ENCODE measurements at places on chromosomes 6 and 20. TPM values are rescaled to one million over a fixed set of nuclear protein-coding genes. Genes with fewer than 3 reads are reported as not detected.

PAX1 gene
- polyA plus RNA-seq, result not detected

DDX43 gene
- polyA plus RNA-seq, result 1.3 TPM

KIFC1 gene
- 1.2 TPM for polyA plus RNA-seq

BNIP5 gene
- polyA plus RNA-seq, result not detected

TMEM244 gene
- not detected for polyA plus RNA-seq

QRSL1 gene
- polyA plus RNA-seq, result 7.5 TPM

ADGRF1 gene
- polyA plus RNA-seq, result 5.3 TPM

TBXT gene
- not detected for polyA plus RNA-seq

EFCAB8 gene
- polyA plus RNA-seq, result 0.11 TPM

EPPIN gene
- not detected for polyA plus RNA-seq

PTPRT gene
- 0.09 TPM for polyA plus RNA-seq

TRIM15 gene
- not detected for polyA plus RNA-seq

DNMT3B gene
- polyA plus RNA-seq, result 1.0 TPM

ETV7 gene
- 1.5 TPM for polyA plus RNA-seq

BPIFB1 gene
- polyA plus RNA-seq, result not detected

L3MBTL1 gene
- polyA plus RNA-seq, result 5.6 TPM

PTPRA gene
- 52.6 TPM for polyA plus RNA-seq
